ENCODE measurements at places on chromosomes 2 and 18.

DNA sequence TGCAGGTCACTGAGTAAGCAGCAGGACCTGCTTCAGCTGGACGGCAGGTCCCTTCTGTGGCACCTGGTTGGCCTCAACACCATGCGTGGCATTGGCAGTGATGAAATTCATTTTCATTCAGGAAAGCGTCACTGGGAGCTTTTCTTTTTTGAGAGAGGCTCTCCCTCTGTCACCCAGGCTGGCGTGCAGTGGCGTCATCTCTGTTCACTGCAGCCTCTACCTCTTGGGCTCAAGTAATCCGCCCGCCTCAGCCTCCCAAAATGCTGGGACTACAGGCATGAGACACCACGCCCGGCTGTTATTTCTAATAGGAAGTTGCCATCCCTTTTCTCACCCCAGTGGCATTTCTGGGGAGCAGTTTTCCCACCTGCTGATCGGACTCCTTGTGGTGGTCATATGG, 39.3 kb downstream of the NCK2 start:
- peak; percentile 19 for DNase-seq

- DNase-seq = no peak
Measured at GRCh38 chr18:79914614-79915160, 36.8 kb downstream of the SLC66A2 start.

DNA sequence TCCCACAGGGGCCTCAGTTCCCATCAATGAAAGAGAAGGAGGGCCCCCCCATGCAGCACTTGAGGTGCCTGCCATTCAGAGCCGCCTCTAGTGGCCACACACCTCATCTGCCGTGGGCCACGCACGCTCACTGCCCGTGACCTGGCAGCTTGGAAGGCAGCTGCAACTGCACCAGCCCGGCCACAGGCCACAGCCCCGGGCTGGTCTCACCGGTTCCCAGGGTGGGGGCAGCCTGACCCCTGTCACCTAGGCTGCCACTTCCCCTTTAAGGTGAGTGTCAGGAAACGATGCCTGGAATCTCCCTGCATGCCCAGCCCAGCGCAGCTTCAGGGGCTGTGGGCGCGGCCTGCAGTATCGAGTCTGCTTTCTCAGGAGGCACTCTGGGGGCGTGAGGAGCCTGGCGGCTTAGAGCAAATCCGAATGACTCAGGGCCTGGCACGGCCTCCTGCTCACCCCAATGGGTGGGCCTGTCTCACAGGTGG, 2.6 kb downstream of the MAB21L4 start:
- DNase-seq = no peak

- no peak for DNase-seq
Measured at GRCh38 chr2:222972420-222972819, 79.6 kb upstream of the KCNE4 start.

DNA sequence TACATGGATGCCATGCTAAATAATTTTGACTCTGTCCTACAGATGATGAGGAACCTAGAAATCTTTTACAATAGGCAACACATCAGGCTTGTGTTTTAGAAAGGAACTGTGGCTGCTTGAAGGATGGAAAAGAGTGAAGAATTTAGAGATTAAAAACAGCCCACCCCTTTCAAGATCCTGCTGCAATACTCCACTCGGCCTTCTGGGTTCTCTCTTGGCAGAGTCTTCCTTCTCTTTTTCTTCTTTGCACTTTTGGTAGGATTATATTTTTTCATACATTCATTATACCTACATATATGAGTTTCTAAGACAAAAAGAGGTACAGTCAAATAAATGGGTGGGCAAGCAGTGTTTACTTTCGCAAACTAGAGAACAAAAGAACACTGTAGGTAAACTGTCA, 474.3 kb downstream of the ERBB4 start:
- no peak for DNase-seq

DNA sequence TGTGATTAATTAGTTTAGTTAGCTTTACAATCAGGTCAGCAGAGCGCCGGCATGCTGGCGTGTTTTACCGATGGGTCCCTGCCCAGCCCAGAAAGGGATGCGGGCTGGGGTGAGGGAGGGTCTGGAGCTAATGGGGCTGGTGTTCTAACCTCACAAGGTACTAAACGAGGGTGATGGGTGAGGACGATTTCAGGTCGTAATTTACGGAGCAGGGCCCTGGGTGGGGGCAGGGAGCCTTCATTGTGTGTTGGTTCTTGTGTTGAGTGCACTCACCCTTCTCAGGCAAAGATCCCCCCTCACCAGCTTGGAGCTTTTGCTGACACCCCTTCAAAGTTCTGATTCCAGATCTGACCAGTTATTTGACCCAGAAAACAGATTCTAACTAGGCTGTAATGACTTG, 39.5 kb downstream of the PTGR3 start:
- DNase-seq = no peak

DNA sequence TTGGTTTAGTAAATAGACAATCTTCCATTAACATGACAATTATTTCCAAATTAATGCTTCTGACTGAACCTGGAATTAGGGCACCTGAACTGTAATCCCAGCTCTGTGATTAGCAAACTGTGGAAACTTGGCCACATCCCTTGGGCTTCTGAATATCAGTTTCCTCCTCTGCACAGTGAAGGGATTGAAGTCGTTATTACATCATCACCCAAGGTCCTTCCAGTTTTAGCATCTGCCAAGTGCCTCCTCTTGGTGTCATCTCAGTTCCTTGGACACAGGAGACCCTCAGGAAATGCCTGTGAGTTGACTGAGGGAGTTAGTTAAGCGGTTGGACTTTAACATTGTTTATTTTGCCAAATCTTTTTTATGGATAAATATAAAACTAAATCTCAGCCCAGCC, 64.8 kb downstream of the MOGAT1 start:
- no peak for DNase-seq

DNA sequence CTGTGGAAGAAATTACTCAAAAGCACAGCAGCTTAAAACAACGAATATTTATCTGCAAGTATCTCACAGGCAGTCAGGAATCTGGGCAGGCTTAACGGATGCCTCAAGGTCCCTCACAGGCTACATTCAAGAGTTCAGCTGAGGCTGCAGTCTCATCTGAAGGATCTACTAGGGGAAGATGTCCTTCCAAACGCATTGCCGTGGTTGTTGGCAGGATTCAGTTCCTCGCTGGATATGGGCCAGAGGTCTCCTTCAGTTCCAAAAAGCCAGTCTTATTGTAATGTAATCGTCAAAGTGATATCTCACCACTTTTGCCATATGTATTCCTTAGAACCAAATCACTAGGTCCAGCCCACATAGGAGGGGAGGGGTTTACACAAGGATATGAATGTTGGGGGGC, 98.2 kb upstream of the EPAS1 start:
- no peak for DNase-seq

GRCh38 chr2:101759162-101759561, 61.7 kb downstream of the MAP4K4 start:
- DNase-seq = no peak

DNA sequence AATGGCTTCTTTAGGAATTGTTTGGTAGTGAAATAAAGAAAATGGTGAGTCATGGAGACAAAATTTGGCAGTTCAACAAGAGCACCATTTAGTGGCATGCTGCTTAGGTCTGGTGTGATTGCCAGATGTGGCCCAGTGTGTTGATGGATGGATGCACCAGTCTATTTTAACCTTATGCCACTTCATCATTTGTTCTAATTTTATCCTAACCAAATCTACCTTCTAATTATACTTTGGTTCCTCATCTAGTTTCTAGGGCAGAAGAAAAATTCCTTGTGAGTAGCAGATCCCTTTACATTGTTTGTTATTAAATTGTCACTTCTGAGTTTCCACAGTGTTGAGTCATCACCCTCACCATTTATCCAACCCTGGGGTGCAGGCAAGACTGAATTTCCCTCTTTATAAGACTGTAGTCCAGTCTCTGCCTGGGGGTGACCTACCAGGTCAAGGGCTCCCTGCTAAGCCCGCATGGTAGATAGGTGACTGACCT, 32.5 kb downstream of the NABP1 start:
- DNase-seq = no peak

DNA sequence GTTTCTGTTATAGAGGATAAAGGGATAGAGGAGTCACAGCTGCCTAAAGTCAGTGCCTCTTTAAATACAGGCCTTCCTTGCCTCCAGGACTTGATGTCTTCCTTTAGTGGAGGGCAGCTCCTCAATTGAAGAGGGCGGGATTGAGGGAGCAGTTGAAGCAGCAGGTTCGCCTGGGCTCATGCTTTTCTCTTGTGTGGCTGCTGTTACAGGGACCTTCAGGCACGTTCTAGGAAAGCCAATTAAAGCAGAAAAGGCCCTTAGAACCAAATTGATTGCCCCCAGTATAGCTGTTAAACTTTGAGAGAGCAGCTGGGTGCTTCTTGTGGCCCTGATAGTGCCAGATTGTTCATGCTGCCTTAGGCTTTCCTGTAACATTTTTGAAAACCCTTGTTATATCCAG, 42.0 kb upstream of the LTBP1 start:
- DNase-seq = no peak

DNA sequence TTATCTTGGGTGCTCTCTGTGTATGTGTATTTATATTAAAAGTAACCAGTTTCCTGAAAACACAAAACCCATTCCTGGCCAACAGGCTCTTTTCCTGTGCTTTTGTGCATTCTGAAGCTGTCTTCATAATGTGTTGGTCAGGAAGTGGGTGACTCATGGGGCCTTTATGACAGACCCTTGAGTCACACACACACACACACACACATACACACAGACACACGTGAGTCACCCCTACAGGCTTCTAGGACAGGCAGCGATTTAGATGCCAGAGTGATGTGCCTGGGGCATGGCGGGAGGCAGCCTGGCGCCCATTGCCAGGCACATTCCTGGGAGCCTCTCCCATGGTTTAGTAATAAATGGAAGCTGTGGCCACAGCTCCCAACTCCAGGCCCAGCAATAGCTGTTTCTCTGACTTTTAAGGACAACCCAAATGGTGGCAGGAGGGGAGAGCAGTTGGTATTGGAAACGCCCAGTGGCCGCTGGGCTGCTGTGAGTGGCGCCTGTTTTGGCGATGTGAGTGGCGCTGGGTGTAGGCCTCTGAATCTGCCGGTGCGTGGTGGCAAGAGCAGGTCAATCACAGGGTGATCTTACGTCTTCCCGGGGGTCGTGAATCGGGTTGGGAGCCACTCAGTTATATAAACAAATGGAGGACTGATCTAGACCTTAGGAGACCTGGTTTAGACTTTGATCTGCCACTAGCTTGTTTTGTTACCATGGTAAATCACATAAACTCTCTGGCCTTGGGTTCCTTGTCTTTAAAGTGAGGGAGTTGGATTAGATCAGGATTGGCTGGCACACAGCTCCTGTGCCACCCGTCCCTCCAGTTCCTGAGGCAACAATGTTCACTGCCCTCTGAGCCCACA, 150.7 kb upstream of the DLX2 start:
- peak; percentile 88 for DNase-seq

GRCh38 chr2:226247289-226248275, 552.0 kb downstream of the IRS1 start:
- no peak for DNase-seq

DNA sequence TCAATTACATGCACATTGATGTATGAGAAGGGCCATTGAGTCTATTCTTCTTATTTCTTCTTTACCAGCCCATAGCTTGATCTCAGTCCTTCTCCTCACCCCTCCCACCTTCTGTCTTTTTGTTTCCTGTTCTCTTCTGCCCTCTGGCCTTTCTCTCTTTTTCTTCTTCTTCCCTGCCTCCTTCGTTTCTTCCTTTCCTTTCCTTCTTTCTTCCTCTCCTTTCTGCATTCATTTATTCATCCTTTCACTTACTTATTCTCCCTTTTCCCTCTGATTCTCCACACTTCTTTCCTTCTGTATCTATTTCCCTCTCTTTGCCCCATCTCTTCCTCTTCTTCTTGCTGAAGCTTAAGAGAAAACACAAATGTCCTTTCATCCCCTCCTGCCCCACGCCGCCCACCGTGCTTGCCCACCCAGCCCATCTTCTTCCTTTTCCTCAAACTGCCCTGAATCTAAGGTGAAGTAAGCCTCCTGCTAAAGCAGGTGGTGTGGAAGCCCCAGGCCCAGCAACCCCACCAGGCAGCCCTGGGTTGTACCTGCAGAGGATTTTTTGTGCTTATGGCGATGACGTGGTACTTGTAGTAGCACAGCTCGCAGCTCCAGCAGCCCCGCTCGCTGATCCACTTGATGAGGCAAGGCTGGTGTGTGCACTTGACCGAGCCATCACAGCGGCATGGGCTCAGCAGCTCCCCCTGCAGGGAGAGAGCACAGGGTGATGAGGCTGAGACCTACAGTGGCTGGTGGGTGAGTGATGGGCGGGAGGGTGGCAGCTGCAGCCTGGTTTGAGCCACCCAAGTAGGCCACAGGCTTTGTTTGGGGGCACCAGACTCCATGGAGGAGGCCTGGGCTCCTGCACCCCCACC, 89.0 kb downstream of the MARCHF4 start:
- DNase-seq = peak; percentile 59

DNA sequence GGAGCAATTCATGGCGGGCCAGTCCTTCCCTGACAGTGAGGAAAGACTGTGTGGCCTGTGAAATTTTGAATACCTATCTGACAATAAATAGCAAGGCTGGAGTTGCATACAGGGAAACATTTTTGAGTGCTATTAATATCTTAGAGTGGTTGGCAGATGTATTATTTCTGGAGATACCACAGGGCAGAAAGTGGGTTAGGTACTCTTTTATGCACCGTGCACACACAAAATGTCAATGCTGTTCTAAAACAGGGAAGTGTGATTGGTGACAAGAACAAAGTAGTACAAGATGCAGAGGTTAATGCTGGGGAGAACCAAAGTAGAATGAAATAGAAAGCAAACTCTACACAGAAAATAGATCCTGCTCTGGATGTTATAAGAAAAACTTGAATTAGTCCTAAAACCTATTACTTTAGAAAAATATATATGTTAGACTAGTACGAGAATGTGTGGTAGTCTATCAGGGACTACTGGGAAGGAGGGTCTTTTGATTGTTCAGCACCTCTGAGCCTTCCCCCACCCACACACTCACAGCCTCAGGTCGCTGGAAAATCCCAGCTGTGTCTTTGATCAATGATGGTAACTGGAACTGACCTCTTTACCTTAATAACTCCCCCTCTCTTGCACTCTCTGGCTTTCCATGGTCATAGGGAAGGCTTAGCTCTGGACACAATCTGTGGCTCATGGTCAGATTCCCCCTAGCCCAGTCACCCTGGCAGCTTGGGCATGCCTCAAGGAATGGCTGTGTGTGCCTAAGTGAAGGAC, 58.2 kb downstream of the SERPINB8 start:
- DNase-seq = no peak

- no peak for DNase-seq
Measured at GRCh38 chr2:203619267-203619878, 84.3 kb upstream of the RAPH1 start.

- no peak for DNase-seq
Measured at GRCh38 chr2:52879561-52879960, 888.0 kb upstream of the CHAC2 start.

GRCh38 chr2:23533338-23533695, 148.3 kb downstream of the KLHL29 start:
- no peak for DNase-seq

DNA sequence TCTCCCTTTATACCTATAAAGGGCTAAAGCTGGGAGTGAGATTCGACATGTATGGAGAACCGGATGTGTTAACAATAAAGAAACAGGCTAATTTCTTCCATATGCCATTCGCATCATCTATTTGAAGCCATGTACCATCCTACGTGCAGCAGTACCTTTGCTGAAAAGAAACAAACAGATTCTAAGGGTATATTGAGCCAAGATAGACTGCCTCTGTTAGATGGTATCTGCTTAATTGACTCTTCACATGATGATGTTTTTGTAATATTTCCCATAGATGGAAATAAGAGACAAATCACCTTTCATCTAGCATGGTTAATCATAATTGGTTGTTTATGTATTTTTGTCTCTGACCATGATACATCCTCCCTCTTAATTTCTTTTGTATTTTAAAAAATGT, 32.1 kb upstream of the PAX3 start:
- DNase-seq = no peak

- no peak for DNase-seq
Measured at GRCh38 chr2:146123256-146123655, 1603.3 kb upstream of the ZEB2 start.

- no peak for DNase-seq
Measured at GRCh38 chr18:56119681-56120080, 518.7 kb downstream of the TXNL1 start.
